ENCODE measurements at places on chromosomes 7 and 10.

DNA sequence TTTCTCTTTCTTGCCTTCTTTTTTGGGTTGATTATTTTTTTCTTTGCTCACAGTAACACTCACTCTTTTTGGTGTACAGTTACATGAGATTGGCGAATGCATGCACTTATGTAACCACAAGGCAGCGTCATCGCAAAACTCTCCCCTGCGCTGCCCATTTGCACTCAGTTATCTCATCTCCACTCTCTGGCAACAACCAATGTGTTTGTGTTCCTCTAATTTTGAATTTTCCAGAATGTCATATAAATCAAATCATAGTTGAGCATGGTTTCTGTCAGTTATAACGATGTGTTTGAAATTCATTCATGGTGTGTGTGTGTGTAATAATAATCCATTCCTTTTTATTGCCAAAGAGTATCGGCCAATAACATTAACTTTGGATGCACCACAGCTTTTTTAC is 23.0 kb upstream of the IGFBP3 start:
- H3K27me3 ChIP-seq, result no peaks in the 10 kb centered on the region
- DNase-seq, result no peak
- H3K4me3 ChIP-seq, result no peak overlapping the region
- H3K36me3 ChIP-seq, result peaks cover 2% of the 10 kb centered on the region

DNA sequence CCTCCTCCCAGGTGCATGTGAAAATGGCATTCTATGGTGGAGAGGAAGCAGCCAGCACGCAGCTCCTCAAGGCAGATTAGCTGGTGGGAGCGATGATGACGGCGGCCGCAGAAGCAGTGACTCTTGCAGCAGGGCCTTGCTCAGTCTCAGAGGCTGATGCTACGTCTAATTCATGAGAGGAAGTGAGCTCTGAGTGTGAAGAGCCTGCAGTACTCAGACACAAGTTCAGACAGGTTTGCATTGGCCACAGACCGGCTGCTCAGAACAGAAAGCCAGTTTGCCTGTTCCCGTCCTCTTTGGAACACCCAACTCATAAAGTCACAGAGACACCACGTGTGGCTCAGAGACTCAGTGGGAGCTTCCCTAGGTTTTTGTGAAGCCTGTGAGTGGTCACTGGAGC is 136.5 kb downstream of the ADARB2 start:
- no peaks in the 10 kb centered on the region for H3K36me3 ChIP-seq
- no peak overlapping the region for H3K27ac ChIP-seq
- no peak for DNase-seq
- no peaks in the 10 kb centered on the region for H3K4me1 ChIP-seq

- no peak overlapping the region for H3K4me3 ChIP-seq
- H3K27me3 ChIP-seq, result no peaks in the 10 kb centered on the region
- DNase-seq, result no peak
- H3K27ac ChIP-seq, result no peak overlapping the region
- no peaks in the 10 kb centered on the region for H3K36me3 ChIP-seq
These were observed 35.5 kb downstream of the RBM20 start for GRCh38 chr10:110679486-110680272.

DNA sequence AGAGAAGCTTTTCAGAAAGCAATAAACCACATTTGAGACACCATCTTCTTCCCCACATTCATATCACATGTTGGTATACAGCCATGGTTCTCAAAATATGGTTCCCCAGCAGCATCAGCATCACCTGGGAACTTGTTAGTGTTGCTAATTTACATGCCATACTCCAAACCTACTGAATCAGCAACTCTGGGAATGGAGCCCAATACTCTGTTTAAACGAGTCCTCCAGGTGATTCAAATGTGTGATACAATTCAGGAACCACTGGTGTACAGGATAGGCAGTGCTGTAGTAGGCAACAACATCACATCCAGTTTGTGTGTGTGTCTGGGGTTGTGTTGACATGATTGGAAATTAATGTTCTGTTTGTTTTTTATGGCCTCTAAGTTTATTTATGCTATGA is 47.7 kb downstream of the ZNF277 start:
- H3K36me3 ChIP-seq, result no peaks in the 10 kb centered on the region
- no peak overlapping the region for H3K27ac ChIP-seq
- H3K4me3 ChIP-seq, result no peak overlapping the region
- peaks cover 12% of the 10 kb centered on the region for H3K4me1 ChIP-seq

- DNase-seq, result peak; percentile 73
- H3K4me3 ChIP-seq, result peak within 1 kb of the TSS; percentile 77
- no peaks in the 10 kb centered on the region for H3K27me3 ChIP-seq
- no peak within 1 kb of the TSS for H3K27ac ChIP-seq
These were observed at the start of gene GTF2IRD1 for GRCh38 chr7:74453322-74454011. TSS of gene GTF2IRD1 (plus strand) at chr7:74453906. CDS start at chr7:74508081, 54,175 bp downstream.

- DNase-seq, result peak; percentile 38
- H3K27me3 ChIP-seq, result peaks cover 24% of the 10 kb centered on the region
- no peaks in the 10 kb centered on the region for H3K4me1 ChIP-seq
- no peaks in the 10 kb centered on the region for H3K36me3 ChIP-seq
- no peak overlapping the region for H3K27ac ChIP-seq
- peak overlapping the region; percentile 65 for H3K4me3 ChIP-seq
These were observed 439 bp downstream of the RBP4 start for GRCh38 chr10:93600446-93601145.

- H3K27ac ChIP-seq, result no peak overlapping the region
- no peaks in the 10 kb centered on the region for H3K36me3 ChIP-seq
- H3K4me1 ChIP-seq, result no peaks in the 10 kb centered on the region
- H3K27me3 ChIP-seq, result no peaks in the 10 kb centered on the region
- no peak overlapping the region for H3K4me3 ChIP-seq
These were observed 177.7 kb upstream of the COL1A2 start for GRCh38 chr7:94216944-94217461.

- no peaks in the 10 kb centered on the region for H3K36me3 ChIP-seq
- H3K27me3 ChIP-seq, result no peaks in the 10 kb centered on the region
- no peaks in the 10 kb centered on the region for H3K4me1 ChIP-seq
- no peak for DNase-seq
These were observed 67.6 kb downstream of the CAV1 start for GRCh38 chr7:116592445-116592844.

DNA sequence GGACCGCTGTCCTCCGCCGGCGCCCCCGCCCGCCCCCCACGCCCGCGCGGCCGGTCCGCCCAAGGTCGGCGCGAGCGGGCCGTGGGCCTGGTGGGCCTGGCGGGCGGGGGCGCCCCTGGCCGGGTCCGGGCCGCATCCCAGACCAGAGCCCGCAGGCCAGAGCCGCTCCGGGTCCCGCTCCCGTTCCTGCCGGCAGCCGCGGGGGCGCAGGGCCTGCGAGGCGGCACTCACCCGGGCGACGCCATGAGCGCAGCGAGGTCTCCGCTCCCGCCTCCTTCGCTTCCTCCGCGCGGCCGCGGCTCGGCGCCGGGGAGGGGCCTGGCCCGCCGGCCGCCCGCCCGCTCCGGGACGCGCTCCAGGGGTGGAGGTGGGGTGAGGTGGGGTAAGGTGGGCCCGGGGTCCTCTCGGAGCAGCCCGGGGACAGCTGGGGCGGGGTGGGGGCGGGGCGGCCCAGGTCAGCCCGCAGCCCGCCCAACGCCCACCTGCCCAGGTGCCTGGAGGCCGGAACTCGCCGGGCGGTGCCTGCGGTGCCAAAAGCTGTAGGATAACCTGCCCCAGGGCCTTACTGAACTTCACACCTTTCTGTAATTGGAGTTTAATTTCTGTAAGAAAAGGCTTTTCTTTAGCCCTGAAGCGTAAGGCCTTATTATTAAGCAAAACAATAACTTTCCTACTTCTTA is at the start of gene URGCP:
TSS of gene URGCP (minus strand) at position 266 of the 680 bp plus-strand sequence. CDS start at position 245, 21 bp downstream.
- 0 out of 2 replicates have a peak, but pooled peaks cover 3% of the 10 kb centered on the region for H3K4me1 ChIP-seq
- no peak within 1 kb of the TSS for H3K27ac ChIP-seq
- H3K4me3 ChIP-seq, result peak within 1 kb of the TSS; percentile 87
- DNase-seq, result peak; percentile 68
- no peaks in the 10 kb centered on the region for H3K27me3 ChIP-seq

GRCh38 chr10:29859521-29860130 is 199.8 kb downstream of the JCAD start:
- H3K27ac ChIP-seq, result no peak overlapping the region
- H3K4me3 ChIP-seq, result no peak overlapping the region
- H3K36me3 ChIP-seq, result no peaks in the 10 kb centered on the region
- no peaks in the 10 kb centered on the region for H3K4me1 ChIP-seq

GRCh38 chr7:158133515-158134271 is 453.9 kb downstream of the PTPRN2 start:
- H3K4me1 ChIP-seq, result no peaks in the 10 kb centered on the region
- peak; percentile 64 for DNase-seq
- H3K27ac ChIP-seq, result no peak overlapping the region
- H3K27me3 ChIP-seq, result no peaks in the 10 kb centered on the region
- H3K4me3 ChIP-seq, result no peak overlapping the region

GRCh38 chr10:132373241-132373955 is 23.6 kb upstream of the PWWP2B start:
- no peak overlapping the region for H3K4me3 ChIP-seq
- H3K27me3 ChIP-seq, result no peaks in the 10 kb centered on the region
- H3K36me3 ChIP-seq, result no peaks in the 10 kb centered on the region

DNA sequence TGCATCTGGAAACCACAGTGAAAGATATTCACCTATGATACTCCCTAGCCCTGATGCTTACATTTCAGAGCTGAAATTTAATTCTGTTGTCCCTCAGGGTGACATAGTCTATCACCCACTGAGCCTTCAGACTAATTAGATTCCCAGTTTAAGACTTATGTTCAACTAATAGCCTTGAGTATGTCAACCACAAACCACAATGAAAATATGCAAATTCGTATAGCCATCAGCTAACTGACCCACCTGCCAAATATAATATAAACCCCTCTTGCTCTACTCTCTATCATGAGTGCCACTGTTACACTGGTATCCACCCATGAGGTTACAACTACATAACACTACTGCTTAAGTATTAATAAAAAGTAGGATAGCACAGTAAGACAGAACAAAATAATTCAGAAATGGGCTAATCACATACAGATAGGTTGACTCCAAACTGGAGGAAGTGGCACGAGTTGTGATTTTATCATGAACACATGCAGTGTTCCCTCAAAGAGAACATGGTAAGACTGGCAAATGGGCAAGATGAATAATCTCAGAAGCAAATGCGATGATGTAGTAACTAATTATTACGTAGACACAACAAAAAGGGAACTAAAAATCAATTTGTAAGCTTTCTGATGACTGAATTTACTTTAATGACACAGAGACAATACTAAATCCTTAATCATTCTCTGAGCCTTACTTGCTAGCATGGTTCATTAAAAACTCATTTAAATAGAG is 290.6 kb downstream of the PARD3 start:
- no peaks in the 10 kb centered on the region for H3K27me3 ChIP-seq
- DNase-seq, result no peak
- H3K4me3 ChIP-seq, result no peak overlapping the region
- no peak overlapping the region for H3K27ac ChIP-seq

DNA sequence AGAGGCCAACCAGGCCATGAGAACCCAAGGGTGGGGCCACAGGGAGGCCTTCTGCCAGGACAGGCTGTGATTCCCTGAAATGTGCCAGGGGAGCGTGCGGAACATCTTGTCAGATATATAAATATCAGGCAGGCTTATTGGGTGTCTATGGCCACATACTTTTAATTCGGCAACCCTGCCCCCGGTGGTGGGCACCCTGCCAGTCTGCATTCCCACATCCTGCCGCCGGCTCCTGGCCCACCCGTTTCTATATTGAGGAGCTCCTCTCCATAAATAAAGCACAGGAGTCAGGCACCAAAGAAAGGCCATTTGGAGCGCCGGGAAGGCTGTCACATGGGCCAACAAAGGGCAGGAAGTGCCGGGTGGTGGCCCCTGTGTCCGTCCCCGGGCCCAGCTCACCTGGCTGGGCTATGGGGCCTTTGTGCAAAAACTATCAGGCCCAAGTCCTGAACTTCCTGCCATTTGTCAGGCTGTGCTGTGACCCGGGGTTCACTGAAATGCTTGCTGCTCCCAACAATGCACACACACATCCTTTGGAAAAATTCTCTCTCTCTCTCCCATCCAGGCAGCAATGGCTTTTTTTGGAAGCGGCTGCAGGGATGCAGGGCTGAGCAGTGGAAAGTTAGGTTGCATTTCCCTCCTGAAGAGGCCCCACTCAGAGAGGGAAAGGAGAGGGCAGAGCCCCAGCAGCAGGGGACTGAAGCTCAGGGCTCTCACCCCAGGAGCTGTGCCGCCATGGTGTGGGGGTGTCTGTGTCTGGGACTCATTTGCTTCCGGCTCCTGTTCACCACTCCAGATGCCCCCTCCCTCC is 25.0 kb upstream of the PODXL start:
- no peaks in the 10 kb centered on the region for H3K27me3 ChIP-seq
- H3K4me1 ChIP-seq, result no peaks in the 10 kb centered on the region
- no peak overlapping the region for H3K27ac ChIP-seq
- no peak overlapping the region for H3K4me3 ChIP-seq
- DNase-seq, result peak; percentile 42
- no peaks in the 10 kb centered on the region for H3K36me3 ChIP-seq

- no peaks in the 10 kb centered on the region for H3K27me3 ChIP-seq
- H3K36me3 ChIP-seq, result peaks cover 2% of the 10 kb centered on the region
- H3K4me3 ChIP-seq, result no peak overlapping the region
- H3K4me1 ChIP-seq, result no peaks in the 10 kb centered on the region
- H3K27ac ChIP-seq, result no peak overlapping the region
These were observed 43.7 kb downstream of the KCNMA1 start for GRCh38 chr10:77593771-77594470.

GRCh38 chr7:31310321-31310935 is 30.1 kb downstream of the NEUROD6 start:
- no peaks in the 10 kb centered on the region for H3K36me3 ChIP-seq
- H3K4me3 ChIP-seq, result no peak overlapping the region
- no peaks in the 10 kb centered on the region for H3K4me1 ChIP-seq
- no peak overlapping the region for H3K27ac ChIP-seq

DNA sequence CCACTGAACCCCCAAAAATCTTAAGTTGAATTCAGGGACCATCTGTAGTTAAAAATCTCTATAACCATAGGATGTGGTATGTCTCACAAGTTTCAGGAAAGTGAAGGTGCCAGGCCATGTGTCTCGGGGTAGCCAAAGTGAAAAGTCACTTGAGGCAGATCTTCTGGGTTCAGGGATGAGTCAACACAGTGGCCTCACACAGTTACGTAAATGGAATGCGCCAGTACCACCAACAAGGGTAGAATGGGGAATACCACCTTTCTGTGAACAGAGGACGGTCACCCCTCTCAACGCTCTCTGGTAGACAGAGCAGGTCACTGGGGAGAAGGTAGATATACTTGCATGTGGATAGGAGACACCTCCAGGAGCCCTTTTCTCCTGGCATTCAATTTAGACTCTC is 71.4 kb downstream of the ELMO1 start:
- no peaks in the 10 kb centered on the region for H3K27me3 ChIP-seq
- H3K36me3 ChIP-seq, result peaks cover 31% of the 10 kb centered on the region
- H3K4me3 ChIP-seq, result no peak overlapping the region

- H3K36me3 ChIP-seq, result no peaks in the 10 kb centered on the region
- no peak overlapping the region for H3K27ac ChIP-seq
- no peaks in the 10 kb centered on the region for H3K27me3 ChIP-seq
- peaks cover 13% of the 10 kb centered on the region for H3K4me1 ChIP-seq
- DNase-seq, result no peak
These were observed 42.3 kb upstream of the MSRB2 start for GRCh38 chr10:23053036-23053435.

DNA sequence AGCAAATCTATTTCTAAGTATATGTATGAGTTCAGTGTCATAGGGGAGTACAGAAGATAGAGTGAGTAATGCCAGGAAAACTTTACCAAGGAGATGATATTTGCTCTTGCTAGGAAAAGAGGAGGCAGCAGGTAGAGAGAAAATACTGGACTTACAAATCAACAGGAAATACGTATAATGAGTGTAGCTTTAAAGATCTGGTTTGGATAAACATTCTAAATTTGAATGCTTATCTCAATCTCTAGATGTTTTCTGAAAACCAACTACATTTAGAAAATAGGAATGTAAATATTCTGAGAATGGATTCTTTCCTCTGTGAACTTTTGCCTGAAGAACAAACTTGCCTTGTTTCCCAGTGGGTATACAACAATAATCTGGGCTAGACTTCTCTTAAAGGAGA is 46.9 kb upstream of the GNAI1 start:
- H3K4me3 ChIP-seq, result no peak overlapping the region
- no peak overlapping the region for H3K27ac ChIP-seq
- no peaks in the 10 kb centered on the region for H3K36me3 ChIP-seq
- no peaks in the 10 kb centered on the region for H3K27me3 ChIP-seq

All from H9 (cell line).